Adipocyte (in vitro differentiated cells): ENCODE measurements at places on chromosomes 3 and 15.

DNA sequence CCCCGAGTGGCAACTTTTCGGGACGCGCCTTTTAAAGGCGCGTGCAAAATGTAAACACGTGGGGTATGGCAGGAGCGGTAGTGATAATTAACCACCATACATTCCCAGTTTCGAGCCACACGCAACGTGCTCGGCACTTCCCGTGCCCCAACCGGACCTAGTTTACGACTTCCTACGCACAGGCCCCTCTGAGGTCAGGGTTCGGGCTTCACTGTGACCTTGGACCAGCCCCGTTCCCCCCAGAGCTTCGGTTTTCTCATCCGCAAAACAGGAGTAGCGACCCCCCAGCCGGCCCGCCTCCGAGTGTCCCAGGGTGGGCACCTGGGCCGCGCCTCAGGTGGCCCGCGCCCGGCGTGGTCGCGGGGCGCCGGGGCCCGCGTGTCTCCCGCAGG, 451 bp downstream of the CHCHD4 start:
- peak; percentile 61 for DNase-seq

GRCh38 chr3:156536524-156537316, 18.2 kb downstream of the SSR3 start:
- peak; percentile 58 for DNase-seq

DNA sequence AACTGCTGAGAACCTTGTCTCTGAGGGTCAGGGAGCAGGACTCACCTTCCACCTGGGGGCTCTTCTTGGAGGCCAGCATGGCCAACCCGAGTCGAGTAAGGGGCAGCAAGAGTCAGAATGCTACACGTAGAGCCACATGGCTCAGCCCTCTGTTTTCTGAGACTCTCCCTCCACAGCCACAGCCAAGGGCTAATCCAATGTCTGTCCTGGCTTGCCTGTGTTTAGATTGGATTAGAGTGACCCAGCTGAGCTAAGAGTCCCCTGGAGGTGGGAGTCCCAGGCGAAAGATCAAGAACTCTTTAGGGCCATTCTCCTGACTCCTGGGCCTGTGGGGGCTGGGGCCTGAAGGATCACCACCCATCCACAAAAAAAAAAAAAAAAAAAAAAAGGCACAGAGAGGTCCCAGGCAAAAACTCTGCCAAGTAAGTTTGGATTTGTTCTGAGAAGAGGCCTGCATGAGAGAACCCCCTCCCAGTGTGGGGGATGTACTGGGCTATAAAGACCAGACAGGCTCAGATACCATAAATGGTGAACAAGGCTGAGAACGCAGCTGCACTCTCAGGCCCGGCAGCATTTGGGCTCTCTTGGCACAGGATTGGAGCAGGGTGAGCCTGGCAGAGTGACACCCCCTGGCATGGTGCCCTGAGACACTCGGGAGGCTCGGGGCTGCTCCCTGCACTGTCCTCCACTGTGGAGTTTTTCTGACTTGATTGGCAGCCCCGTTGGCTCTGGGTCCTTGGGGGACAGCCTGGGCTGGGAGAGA, 88.0 kb upstream of the OSBPL11 start:
- DNase-seq = no peak

DNA sequence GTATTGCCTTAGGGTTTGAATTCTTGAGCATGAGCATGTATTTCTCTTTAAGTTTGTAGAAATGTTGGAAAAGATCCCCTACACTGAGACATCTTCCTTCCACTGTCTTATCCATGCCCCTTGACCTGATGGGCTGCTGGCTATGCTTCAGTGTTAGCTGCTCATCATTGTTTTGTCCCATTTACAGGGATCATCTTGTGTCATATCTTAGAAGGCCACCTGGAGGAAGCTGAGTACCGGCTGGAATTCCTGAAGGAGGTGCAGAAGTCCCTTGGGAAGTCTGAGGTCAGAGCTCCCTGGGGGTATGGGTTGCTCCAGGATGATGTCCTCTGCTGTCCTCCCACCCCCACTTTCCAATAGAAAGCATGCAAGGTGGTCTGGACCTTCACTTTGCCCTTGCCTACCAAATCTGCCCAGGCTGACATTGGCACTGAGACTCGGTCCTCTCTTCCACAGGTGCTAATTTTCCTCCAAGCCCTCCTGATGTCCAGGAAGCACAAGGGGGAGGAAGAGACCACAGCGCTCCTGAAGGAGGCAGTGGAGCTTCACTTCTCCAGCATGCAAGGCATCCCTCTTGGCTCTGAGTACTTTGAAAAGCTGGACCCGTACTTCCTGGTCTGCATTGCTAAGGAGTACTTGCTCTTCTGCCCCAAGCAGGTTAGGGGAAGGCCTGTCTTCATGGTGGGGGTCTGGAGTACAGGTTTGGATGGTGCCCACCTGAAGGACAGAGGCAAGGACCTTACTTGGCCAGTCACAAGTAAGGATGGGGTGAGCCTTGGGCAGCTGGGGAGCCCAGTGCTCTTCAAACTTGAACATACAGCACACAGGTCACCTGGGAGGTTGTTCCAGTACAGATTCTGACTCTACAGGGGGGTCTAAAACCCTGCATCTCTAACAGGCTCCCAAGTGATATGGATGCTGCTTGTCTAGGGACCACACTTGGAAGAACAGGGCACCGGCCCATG, 17.7 kb downstream of the TTC21A start:
- DNase-seq = peak; percentile 29

GRCh38 chr15:56234804-56235203, 8.9 kb downstream of the RFX7 start:
- no peak for DNase-seq

DNA sequence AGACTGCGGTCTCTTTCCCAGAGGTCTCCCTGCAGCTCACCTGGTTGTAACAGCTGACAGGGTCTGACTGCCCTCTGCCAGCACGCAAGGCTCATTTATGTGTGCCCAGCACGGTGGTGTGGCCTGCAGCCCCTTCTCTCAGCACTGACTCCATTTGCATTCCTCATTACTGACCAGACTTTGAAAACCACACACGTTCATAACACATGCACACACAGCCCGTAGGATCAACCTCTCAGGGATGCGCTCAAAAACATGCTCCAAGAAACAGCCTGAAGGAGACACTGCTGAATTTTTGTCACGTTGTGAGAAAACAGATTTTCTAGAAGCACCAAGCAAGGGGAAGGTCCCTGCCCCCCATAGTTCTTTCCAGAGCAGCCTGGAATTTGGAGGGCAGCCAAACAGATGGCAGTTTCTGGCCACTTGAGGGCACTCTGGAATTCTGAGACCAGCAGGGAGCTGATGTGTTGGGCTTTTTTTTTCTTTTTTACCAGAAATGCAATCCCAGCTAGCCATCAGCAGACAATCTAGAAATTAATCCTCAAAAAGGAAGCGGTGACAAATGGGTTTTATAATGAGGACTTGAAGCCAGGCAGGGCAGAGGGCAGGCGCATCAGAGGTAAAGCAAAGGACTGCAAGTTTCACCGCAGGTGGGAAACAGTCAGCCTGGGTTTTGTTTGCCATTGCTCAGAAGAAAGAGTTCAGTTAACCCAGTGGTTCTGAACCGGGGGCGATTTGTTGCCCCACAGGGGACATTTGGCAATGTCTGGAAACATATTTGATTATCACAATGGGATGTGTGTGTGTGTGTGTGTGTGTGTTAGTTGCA, 170.5 kb upstream of the PROK2 start:
- peak; percentile 93 for DNase-seq

GRCh38 chr3:42652611-42653302, 740 bp upstream of the ZBTB47 start:
- DNase-seq = peak; percentile 82

- DNase-seq = no peak
Observed at GRCh38 chr3:152362086-152362485, 93.4 kb downstream of the MBNL1 start.

- DNase-seq = no peak
Observed at GRCh38 chr3:60250206-60250605, 1001.0 kb downstream of the FHIT start.

- DNase-seq = peak; percentile 84
Observed at GRCh38 chr3:152269831-152270734, 1.4 kb downstream of the MBNL1 start.

DNA sequence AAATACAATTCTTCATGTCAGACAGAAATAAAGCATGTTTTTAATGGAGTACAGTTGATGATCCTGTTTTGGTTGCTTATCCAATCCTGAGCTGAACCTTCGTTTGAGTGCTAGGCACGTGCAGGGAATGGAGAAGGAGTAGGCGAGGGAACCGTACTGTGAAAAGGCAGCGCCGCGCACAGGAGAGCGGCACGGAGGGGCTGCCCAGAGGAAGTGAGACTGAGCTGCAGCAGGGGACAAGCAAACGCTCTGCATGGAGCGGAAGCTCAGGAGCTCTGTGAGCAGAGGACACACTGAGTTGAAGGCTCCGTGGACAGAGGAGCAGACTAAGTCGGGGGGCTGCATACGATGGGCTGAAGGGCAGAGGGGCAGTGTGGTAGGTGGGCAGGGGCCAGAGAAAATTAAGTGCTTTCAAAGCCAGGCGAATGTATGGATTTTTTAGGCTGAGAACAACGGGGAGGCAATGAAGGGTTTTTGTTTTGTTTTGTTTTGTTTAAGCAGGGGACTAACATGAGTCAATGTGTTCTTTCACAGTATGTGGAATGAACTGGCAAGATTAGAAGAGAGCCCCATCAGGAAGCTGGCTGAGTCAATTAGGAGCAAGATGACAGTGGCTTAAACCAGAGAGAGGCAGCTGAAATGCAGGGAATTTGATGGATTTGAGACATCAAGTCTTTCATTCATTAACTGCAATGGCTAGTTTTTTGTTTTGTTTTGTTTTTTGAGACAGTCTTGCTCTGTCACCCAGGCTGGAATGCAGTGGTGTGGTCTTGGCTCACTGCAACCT, 23.8 kb upstream of the TM2D3 start:
- DNase-seq = peak; percentile 77

- DNase-seq = no peak
Observed at GRCh38 chr3:85148036-85148435, 189.2 kb downstream of the CADM2 start.

GRCh38 chr3:53092942-53093341, 37.3 kb downstream of the RFT1 start:
- peak; percentile 67 for DNase-seq

DNA sequence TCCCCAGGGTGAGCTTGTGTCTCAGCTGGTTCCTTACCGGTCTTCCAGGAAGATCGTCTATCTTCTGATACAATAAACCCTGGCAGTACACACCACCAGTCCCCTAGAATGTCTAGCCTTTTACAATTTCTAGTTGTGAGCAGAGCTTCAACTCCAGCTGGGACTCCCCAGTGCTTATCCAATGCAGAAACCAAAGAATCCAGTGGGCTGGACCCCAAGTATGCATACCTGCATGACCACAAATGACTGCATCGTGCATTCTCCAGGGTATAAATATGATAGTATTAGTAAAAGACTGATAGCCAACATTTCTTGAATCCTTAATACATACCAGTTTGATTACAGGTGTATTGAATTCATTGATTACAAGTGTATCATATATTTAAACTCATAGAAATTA, 176.0 kb downstream of the SATB1 start:
- DNase-seq = no peak

DNA sequence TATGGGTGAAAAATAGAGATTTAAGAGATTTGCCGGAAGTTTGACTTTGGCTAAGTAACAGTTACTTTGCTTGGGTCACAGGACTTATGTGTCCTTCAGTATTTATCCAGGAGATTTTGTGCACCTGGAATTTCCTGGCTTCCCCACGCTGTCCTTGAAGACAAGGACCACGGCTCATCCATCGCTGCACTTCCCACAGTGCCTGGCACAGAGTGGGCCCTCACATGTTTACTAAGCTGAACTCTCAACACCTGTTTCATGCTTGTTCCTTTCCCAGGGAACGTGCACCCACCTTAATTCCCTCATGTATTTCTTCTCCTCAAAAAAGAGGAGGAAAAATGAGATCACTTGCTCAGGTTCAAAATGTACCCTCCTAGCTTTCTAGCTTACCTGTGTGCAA, 32.0 kb downstream of the CA12 start:
- DNase-seq = no peak

GRCh38 chr3:182465301-182466185, 327.8 kb upstream of the ATP11B start:
- DNase-seq = no peak

- DNase-seq = peak; percentile 63
Observed at GRCh38 chr15:32943711-32944110, 225.9 kb downstream of the GREM1 start.

- peak; percentile 57 for DNase-seq
Observed at GRCh38 chr15:77021803-77022381, 27.0 kb downstream of the PSTPIP1 start.

DNA sequence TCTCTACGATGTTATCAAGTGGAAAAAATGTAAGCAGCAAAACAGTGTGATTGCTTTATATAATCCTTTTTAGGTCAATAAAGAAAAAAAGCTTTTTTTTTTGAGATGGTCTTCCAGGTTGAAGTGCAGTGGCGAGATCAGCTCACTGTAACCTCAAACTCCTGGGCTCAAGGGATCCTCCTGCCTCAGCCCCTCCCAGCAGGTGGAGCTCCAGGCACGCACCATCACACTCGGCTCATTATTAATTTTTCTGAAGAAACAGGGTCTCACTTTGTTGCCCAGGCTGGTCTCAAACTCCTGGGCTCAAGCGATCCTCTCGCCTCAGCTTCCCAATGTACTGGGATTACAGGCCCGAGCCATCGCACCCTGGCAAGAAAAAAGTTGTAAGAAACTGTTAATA, 17.3 kb downstream of the RNF168 start:
- no peak for DNase-seq

- DNase-seq = no peak
Observed at GRCh38 chr15:92140796-92141195, 252.9 kb upstream of the ST8SIA2 start.

DNA sequence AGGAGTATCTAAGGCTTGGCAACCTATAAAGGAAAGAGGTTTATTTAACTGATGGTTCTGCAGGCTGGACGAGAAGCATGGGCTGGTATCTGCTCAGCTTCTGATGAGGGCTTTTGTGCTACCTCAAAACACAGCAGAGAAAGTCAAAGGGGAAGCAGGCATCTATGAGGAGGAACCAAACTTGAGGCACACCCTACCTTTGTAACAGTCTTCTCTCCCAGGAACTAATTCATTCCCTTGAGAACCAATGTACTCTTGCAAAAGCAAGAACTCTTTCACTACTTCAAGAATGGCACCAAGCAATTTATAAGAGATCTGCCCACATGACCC, 109.0 kb downstream of the CGGBP1 start:
- DNase-seq = no peak

DNA sequence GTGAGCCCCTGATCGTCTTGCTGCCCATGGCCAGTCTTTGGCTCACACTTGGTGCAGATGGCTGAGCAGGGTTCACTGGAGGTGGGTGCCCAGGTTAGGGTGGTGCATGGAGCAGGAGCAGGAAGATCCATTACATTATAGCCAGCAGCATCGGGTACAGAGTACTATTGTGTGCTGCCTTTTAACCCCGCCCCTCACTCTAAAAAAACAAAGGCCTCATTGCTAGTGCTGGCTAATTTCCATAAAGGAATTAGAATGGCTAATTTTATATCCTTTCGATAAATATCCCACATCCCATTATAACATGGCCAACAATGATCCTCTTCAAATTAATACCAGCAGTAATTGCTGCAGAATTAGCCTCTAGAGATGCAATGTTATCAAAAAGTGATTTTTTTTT, 45.8 kb upstream of the PPP4R2 start:
- no peak for DNase-seq

- DNase-seq = no peak
Observed at GRCh38 chr15:25712192-25712960, 150.8 kb downstream of the ATP10A start.
